Heart left ventricle (tissue), 16 donors: ENCODE measurements at places on chromosomes 7 and 10. TPM values are rescaled to one million over a fixed set of nuclear protein-coding genes. Genes with fewer than 3 reads are reported as not detected.

Gene MLXIPL
- total RNA-seq, result 1.8 TPM

Gene ARHGAP22
- total RNA-seq, result 4.7 TPM

Gene HOXA5
- not detected for total RNA-seq

Gene KIAA1217
- 33.5 TPM for total RNA-seq

Gene CUZD1
- total RNA-seq, result not detected

Gene INTS1
- total RNA-seq, result 35.5 TPM

Gene RAPGEF5
- 15.5 TPM for total RNA-seq

Gene PIK3CG
- total RNA-seq, result 0.81 TPM

Gene TRDMT1
- 5.3 TPM for total RNA-seq

Gene ARMH3
- 84.2 TPM for total RNA-seq

Gene CCDC172
- not detected for total RNA-seq

Gene AKR1D1
- not detected for total RNA-seq

Gene CCZ1
- total RNA-seq, result 39.8 TPM

Gene ANXA8L1
- not detected for total RNA-seq

Gene PDSS1
- total RNA-seq, result 3.5 TPM

Gene RNF133
- total RNA-seq, result 0.29 TPM

Gene CFAP70
- 1.7 TPM for total RNA-seq

Gene SCRN1
- 23.9 TPM for total RNA-seq

Gene CPA1
- not detected for total RNA-seq

Gene LAMB1
- total RNA-seq, result 55.9 TPM

Gene SPAG6
- total RNA-seq, result 0.42 TPM

Gene CYP2E1
- total RNA-seq, result 1.1 TPM

Gene C10orf143
- total RNA-seq, result 1.3 TPM

Gene TMEM213
- total RNA-seq, result not detected

Gene ST8SIA6
- 3.4 TPM for total RNA-seq

Gene SNCG
- 14.8 TPM for total RNA-seq

Gene NKX2-3
- total RNA-seq, result not detected

Gene WEE2
- not detected for total RNA-seq

Gene ZNF365
- total RNA-seq, result 0.37 TPM

Gene TFEC
- total RNA-seq, result 3.6 TPM

Gene LRRD1
- not detected for total RNA-seq

Gene GDF2
- total RNA-seq, result not detected

Gene ADAM22
- total RNA-seq, result 1.5 TPM

Gene GALNT17
- 63.3 TPM for total RNA-seq

Gene LRIT1
- total RNA-seq, result not detected

Gene PON3
- total RNA-seq, result 0.91 TPM

Gene SHLD2
- total RNA-seq, result 12.9 TPM

Gene BAG3
- 85.1 TPM for total RNA-seq

Gene COL1A2
- 615 TPM for total RNA-seq

Gene CYP2W1
- not detected for total RNA-seq

Gene CCL26
- not detected for total RNA-seq

Gene HABP2
- total RNA-seq, result 0.23 TPM

Gene ASB15
- 26.9 TPM for total RNA-seq

Gene PITX3
- total RNA-seq, result 1.8 TPM

Gene WNT8B
- not detected for total RNA-seq

Gene JCAD
- total RNA-seq, result 22.8 TPM
